Common myeloid progenitor, CD34-positive (primary cell): ENCODE measurements at places on chromosomes 2 and 18.

GRCh38 chr18:27377251-27377650, 192.1 kb upstream of the CHST9 start:
- DNase-seq: no peak

DNA sequence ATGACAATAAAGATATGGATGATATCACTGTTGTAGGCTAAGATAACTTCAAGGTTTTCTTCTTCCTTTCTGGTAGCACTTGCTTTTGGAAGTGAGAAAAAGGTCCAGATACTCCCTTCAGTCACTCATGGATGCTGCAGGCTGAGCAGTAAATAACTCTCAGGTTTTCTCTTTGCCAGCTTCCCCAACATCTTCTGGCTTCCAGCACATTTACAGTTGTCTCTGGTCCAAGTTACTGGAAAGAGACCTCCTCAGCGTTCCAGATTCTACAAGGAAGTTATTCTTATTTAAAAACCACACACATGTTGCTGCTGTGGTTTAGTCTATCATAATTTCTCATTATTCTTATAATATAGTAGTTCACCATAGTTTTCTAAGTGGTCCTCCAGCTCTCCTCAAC, 383.4 kb downstream of the PLCL1 start:
- DNase-seq: no peak

- DNase-seq: peak; percentile 51
These were observed 197.7 kb upstream of the STON1 start for GRCh38 chr2:48332286-48332685.

- peak; percentile 81 for DNase-seq
These were observed 89.7 kb downstream of the KCTD1 start for GRCh38 chr18:26458526-26459232.

GRCh38 chr2:48587560-48587959, 30.1 kb upstream of the GTF2A1L start:
- no peak for DNase-seq

DNA sequence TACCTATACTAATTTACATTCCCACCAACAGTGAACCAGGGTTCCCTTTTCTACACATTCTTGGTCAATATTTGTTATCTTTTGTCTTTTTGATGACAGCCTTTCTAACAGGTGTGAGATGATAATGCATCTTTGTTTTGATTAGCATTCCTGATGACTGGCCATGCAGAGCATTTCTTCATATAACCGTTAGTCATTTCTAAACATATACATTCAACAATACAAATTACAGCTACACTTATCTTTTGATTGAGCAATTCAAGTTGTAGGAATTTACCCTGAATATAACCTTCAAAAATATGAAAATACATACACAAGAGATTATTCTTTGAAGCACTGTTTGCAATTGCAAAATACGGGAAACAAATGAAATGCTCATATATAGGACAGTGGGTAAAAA, 94.9 kb downstream of the TMEM131 start:
- no peak for DNase-seq

- peak; percentile 46 for DNase-seq
These were observed 441.5 kb upstream of the POU3F3 start for GRCh38 chr2:104412384-104412783.

DNA sequence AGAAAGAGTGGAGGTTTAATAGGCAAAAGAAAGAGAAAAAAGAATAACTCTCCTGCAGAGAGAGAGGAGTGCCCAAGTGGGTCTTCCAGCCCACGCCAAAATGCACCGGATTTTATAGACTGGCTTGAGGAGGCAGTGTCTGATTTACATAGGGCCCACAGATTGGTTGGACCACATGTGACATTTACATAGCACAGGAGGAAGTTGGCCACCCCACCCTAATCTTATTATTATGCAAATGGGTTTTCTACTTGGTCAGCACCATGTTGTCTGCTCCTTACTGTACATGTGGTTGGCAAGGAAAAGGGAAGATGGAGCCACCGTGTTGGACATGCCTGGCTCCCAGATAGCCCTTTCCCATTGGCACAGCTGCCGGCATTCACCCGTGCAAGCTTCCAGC, 56.8 kb downstream of the SP110 start:
- DNase-seq: no peak

- no peak for DNase-seq
These were observed 1977.7 kb upstream of the LRRTM1 start for GRCh38 chr2:82282111-82282882.

- no peak for DNase-seq
These were observed 180.8 kb upstream of the MMADHC start for GRCh38 chr2:149768320-149768799.

- no peak for DNase-seq
These were observed 13.1 kb downstream of the SOS1 start for GRCh38 chr2:39107724-39108273.

DNA sequence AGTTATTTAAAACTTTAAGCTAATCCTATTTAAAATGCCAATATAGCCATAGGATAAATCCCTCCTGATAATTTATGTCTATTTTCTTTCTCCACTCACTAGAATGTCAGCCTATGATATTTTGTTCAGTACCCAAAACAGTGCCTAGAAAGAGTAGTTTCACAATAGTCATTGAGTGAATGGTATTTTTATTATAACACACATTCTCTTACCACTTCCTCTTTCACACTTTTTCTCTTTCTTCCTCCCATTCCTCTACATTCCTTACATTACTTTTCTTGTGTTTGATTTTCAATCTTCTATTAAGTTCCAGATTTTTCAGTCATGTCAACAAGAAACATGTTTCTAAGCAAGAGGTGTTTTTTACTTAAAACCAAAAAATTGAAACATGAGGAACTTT, 327.6 kb upstream of the UBE2E3 start:
- no peak for DNase-seq

DNA sequence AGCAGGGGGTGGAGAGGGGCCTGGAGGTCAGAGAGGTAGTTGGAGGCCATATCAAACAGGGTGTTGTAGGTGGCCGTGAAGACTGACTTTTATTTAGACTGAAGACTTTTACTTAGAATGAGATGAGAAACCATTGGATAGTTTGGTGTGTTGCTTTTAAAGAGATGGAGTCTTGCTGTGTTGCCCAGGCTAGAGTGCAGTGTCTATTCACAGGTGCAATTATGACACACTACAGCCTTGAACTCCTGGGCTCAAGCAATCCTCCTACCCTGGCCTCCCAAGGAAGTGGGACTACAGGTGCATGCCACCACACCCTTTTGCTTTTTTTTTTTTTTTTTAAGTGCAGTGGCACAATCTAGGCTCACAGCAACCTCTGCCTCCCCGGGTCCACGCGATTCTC, 2.5 kb upstream of the LRPPRC start:
- DNase-seq: no peak

DNA sequence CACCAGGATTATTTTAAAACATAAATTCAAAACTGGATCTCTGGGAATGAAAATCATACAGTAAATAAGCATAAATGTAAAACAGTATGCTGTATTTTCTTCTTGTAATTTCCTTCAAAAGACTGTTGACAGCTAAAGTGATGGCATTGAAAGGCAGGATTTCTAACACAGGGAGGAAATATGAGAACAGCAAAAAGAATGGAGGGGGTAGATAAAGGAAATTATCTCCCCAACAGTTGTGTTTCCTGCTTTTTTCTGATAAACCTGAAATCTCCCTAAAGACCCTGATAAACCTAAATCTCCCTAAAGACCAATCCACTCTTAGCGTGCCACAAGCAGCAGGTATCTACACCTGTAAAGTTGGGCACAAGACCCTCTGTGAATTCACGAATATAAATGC, 50.8 kb downstream of the PIAS2 start:
- DNase-seq: no peak

DNA sequence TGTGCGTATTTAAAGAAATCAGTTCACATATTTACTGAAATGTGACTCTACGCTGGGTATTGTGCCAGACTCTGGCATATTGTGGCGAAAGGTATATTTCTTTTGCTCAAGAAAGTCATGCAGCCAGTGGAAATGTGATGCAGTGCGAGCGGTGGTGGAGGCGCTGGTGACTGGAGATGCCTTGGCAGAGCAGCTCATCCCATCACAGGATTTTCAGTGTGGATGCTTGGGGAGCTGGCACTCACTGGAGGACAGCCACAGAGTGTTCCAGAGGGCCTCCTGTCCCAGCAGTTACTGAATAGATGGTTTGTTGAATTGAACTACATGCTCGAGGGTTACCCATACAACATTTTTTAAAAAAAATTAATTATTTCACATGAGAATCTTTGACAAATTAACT, 117.6 kb downstream of the ZNF407 start:
- no peak for DNase-seq

- no peak for DNase-seq
These were observed 2.5 kb downstream of the SALL3 start for GRCh38 chr18:78981989-78982620.

DNA sequence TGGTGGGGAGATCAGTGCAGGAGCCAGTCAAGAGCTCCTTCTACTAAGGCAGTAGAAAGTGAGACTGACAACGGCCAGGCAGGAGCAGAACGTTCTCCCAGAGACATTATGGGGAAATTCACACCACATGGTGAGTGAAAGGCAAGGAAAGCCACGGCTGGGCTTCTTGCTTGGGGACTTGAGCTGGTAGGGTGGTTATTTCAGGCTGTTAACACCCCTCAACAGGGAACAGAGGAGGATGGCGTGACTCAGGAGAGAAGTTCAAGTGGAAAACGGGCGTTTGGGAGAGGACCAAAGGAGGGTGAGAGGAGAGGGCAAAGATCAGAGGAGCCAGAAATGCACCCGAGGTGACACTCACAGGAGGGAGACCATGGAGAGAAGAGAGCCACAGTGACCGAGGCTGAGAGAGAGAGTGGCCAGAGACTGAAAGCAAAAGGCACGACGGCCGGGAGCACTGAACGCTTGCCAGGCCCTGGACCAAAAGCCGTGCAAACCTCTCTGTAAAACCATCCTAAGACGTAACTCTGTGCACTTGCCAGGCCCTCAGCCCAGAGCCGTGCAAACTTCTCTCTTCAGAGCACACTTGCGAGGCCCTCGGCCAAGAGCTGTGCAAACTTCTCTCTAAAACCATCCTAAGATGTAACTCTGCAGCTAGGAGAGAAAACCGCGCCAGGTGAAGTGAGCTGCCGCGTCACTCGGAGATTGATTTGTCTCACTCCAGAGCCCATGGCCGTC, 7.7 kb downstream of the TPO start:
- DNase-seq: no peak

DNA sequence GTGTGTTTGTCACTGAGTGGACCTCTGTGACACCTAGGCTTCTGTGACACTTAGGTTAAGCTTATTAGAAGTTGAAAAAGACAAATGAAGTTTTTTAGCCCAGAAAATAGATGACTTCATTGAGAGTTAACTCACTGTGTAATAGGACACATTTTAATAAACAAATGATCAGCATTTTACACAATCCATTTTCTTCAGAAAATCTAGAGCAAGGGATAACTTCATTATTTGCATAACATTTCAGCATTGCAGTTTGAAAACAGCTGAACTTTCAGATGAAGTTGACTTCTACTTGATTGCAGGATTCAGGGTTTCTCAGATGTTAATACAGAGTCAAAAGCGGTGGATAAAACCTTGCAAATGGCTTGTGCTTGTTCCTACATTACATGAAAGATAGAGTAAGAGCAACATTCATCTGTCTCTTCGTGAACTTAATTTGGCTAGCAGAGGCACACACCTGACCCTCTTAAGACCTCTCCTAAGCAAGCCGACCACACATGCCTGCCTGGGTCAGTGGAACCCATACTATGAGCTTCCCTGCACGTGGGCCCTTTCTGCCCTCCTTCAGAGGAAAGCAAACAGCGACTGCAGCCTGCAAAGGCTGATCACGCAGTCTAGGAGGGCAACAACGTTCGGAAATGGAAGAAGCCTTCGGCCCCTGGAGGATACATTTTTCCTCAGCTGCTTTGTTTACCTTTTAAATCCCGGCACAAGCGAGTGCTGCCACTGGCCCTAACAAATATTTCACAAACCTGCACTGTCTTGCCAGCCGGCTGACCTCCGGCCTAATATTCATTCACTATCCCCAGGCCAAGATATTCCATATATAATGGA, 16.6 kb downstream of the ITGB1BP1 start:
- DNase-seq: no peak

DNA sequence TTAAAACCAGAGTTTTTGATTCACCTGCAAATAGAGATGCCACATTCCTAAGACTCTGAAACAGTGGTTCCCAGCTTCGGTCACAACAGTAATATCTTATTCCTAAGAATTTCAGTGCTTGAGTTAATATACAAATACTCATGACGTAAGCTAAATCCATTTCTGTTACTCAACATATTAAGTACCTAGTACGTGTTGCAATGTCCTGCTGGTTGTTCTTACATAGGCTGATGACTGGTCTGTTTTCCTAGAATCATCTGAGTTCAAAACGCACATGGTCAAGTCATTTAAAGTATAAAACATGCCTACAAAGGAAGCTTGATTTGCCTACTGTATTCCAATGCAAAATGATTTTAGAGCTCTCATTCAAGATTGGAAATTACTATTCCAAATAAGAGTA, 7.2 kb downstream of the NCL start:
- DNase-seq: no peak

DNA sequence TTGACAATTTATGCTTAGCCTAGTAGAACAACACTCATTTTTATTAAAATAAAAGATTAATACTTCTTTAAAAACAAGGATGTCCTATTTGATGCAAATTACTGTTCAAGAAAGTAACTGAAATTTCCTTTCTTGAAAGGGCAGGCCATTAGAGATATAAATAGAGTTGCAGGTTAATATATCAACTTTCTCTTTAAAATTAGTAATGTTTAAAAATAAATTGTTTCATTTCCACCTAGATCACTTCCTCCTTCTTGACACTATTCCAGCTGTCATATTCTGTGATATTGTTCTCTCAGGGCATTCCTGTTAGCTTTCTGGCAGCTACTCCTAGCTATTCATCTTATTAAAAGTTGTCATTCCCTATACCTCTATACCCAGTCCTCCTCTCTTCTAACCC, 357.9 kb upstream of the NRP2 start:
- DNase-seq: no peak

DNA sequence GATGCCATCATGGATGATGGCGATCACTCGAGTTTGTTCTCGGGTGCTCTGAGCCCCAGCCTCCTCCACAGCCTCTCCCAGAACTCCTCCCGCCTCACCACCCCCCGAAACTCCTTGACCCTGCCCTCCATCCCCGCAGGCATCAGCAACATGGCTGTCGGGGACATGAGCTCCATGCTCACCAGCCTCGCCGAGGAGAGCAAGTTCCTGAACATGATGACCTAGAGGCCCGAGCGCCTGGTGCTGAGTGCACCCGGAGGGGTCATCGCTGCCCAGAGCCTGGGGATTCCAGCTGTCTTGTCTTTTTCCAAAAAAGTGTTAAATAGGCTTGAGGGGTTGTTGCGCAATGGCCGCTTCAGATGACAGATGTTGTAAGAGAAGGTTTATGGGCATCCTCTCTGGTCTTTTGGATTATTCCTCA, 254.8 kb downstream of the GLI2 start:
- DNase-seq: no peak

DNA sequence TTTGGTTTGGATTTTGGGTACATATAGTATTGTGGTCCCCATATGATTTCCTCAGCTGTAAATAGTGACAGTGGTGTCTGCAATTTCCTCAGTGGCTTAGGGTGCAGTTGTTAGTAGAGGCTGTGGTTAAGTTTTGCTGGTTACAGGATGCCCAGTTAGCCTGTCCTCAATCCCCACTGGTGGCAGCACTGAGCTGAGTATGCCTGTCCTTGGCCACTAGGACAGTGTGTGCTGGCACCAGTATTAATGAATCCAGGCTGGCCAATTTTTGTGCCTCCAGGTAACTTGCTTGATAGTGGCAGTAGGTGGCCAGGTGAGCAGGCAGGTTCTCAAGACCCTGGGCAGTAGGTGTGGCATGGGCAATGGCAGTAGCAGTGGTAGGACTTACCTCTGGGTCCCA, 973.1 kb downstream of the TMEM182 start:
- no peak for DNase-seq
